ENCODE measurements at places on chromosomes 12 and 14.

GRCh38 chr14:77037938-77038568 lies 9.5 kb upstream of the IRF2BPL start:
- peak; percentile 46 for DNase-seq

GRCh38 chr12:39587225-39587624 lies 32.4 kb downstream of the ABCD2 start:
- DNase-seq, result no peak

GRCh38 chr14:20934148-20934762 lies 21.0 kb upstream of the RNASE2 start:
- DNase-seq, result peak; percentile 42

DNA sequence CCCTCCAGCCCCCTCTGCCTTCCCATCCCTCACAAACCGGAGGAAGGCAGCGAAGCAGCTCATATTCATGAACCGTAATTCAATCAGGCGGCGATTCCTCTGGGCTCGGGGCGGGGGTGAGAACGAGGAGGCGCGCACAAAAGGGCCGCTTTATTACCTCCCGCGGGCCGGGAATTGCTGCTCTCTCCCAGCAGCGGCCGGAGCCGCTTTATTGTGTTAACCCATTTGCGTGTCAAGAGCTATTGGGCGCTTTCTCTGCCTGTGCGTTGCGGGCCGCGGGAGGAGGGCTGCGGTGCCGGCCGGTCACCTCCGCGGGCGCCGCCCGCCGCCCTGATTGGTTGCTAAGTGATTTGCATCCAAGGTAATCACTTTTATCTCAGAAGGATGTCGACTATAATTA lies 4.8 kb downstream of the FAM222A start:
- no peak for DNase-seq

- DNase-seq, result no peak
These were observed 96.5 kb downstream of the BCL11B start for GRCh38 chr14:99175331-99176155.

DNA sequence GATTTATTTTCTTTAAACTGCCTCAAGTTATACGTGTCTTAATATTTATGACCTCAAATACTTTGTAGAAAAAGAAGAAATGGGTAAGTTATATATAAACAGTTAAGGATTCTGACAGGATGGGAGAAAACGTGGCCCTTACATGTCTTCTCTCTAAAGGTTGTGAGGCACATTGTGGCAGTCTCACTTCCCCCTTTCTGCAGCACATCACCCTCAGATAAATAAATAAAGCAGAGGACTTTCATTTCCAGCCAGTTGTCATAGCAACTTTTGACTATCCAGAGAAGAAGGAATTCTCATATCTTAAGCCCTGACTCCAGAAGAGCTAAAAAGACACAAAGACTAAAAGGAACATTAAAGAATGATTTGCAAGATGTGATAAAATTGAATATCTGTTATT lies 28.8 kb upstream of the CEP83 start:
- DNase-seq, result no peak

DNA sequence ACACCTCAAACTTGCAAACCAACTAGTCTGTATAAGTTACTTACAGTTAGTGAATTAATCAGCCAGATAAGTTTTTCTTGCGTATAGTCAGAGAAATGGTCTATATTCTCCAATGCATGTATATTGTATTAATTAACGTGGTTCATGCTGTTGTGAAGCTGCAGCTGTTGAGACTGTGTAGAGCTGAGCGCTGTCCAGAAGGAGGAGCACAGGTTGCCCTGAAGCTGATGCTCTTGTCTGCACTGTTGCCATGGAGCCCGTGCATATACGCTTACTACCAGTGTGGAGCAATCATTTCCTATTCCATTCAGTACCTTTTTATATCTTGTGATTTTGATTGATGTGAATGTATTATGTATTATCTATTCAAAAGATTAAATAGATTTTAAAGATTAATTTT lies 74.3 kb upstream of the ARID2 start:
- peak; percentile 26 for DNase-seq

- DNase-seq, result peak; percentile 28
These were observed 41.3 kb upstream of the BCL7A start for GRCh38 chr12:121980191-121980891.

- DNase-seq, result peak; percentile 57
These were observed 790 bp downstream of the BTG1 start for GRCh38 chr12:92144631-92145480.

DNA sequence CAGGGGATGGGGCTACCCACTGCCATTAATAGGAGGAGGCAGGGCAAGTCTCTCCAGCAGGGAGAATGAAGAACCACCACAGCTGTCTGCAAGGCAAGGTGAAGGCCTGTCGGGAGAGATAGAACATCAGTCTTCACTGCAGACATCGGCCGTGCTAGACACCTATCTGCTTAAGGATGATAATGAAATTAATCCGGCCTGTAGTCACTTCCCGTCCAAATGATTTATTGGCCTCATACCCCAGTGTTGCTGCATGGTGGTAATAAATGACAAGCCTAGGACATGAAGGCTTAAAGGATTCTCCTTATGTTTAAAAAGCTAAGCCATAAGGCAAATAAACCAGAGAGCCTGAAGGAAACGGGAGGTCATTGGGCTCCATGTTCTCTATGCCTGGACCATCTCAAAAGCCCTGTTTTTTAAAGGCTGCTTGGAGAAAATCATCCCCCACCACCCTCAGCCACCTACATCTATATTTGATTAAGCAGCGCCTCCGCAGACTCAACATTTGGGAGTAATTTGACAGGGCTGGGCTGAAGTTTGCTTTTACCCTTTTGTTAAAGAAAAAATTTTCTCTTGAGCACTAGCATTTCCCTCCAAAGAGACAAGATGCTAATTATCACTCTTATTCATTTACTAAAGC lies 137.7 kb downstream of the PLXNC1 start:
- DNase-seq, result no peak

GRCh38 chr14:74425525-74426201 lies 347 bp downstream of the SYNDIG1L start:
- DNase-seq, result peak; percentile 33

DNA sequence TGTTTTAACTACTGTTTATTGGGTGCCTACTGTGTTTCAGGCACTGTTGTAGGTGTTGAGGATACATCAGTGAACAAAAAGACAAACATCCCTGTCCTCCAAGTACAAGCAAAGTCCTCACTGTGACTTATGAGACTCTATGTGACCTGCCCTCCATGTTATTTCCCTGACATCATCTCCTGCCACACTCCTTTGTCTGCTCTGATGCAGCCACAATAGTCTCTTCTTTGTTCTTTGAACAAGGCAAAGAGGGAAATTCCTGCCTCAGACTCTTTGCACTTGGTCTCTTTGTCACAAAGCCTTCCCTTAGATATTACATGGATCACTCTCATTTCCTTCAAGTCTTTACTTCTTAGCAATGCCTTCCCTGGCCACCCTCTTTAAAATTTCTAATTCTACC lies 240.1 kb upstream of the SRRM4 start:
- no peak for DNase-seq

DNA sequence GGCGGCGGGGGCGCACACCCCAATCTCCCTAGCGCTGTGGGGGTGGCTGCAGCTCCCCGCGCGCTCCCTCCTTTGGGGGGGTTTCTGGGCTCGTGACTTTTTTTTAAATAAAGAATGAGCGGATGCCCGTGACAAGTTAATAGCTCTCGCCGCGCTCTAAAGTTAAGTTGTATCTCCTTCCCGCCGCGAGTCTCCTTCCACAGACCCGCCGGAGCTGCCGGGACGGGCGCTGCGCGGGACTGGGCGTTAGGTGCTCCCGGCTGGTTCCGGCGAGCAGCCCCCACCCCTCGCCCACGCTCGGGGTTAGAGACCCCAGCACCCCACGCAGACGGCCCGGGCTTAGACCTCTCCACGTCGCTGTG lies 82.6 kb upstream of the HMGA2 start:
- DNase-seq, result no peak

DNA sequence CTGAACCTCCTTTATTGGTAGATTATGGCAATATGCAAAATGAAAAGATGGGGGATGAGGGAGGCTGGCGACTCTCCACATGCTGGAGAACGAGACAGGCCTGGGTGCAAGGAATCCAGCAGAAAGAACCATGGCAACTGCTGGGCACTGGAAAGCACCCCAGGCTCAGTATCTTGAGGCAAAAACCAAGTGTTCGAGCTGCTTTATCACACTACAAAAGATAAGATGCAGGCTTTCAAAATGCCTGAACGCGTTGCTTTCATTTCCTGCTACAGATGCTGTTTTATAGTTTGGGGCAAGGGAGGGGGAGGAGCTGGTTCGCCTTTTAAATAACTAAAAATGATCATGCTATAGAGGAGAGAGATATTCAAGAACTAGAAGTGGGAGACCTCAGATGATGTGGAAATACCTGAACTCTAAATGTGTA lies 38.9 kb downstream of the NIN start:
- no peak for DNase-seq

DNA sequence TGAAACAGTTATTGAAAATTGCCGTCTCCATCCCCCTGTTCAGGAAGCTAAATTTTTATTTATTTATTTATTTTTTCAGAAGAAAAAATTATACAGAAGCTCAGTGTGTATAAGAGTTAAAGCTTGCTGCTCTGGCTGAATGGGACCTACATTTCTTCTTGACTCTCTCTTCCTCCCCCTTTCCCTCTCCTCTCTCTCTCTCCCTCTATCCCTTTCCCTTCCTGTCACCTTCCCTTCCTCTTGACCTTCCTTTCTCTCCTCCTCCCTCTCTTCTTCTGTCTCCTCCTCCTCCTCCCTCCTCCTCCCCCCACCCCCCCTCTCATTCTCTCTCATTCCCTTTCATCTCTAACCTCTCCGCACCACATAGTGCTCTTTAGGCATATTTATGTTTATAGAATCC lies 39.1 kb downstream of the APAF1 start:
- DNase-seq, result no peak

- no peak for DNase-seq
These were observed 110.0 kb downstream of the EPS8 start for GRCh38 chr12:15679151-15679550.

DNA sequence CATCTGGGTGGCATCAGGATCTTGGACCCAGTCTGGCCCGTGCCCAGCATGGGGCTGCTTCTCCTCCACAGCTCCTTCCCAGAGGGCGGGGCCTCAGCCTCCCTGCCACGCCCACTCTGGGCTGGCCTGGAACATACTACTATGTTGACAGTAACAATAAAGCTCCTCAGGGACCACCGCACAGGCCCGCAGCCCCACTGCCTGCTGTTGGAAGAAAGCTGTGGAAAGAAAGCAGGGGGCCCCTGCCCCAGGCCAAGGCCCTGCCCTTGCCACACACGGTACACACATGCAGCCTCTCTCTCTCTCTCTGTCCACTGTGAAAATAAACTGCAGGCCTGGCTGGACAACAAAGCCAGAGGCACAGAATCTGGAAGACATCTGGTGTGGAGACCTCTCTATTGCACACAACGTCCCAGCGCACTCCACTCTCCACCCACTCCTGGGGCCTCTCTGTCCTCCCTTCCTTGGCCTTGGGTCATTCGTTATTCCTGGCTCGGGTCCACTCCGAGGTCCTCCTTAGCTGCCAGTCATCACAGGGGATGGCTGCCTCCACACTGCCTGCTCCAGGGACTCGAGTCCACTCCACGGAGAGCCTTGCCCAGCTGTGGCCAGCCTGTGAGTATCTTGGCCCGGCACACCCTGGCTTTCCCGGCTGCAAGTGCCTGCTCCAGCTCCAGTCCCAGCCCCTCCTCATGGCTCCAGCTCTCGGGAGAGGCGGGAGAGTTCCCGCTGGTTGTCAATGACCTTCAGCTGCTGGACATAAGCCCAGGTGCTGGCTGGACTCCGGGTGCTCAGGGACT lies 11.8 kb upstream of the ENDOU start:
- DNase-seq, result no peak

GRCh38 chr12:57623385-57623784 lies 9.6 kb downstream of the B4GALNT1 start:
- DNase-seq, result no peak

- no peak for DNase-seq
These were observed 2.6 kb downstream of the PDE6H start for GRCh38 chr12:14975457-14975856.

DNA sequence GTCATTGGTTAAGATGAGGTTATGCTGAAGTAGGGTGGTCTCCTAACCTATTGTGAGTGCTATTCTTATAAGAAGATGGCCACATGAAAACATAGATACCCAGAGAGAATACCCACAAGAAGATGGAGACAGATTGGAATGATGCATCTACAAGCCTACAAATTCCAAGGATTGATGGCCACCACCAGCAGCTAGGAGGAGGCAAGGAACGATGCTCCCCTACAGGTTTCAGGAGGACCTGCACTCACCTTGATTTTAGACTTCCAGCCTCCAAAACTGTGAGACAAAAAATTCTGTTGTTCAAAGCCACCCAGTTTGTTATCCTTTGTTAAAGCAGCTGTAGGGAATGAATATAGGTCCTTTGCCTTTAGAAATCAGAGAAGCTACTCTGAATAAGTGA lies 227.4 kb downstream of the NEDD1 start:
- DNase-seq, result no peak

DNA sequence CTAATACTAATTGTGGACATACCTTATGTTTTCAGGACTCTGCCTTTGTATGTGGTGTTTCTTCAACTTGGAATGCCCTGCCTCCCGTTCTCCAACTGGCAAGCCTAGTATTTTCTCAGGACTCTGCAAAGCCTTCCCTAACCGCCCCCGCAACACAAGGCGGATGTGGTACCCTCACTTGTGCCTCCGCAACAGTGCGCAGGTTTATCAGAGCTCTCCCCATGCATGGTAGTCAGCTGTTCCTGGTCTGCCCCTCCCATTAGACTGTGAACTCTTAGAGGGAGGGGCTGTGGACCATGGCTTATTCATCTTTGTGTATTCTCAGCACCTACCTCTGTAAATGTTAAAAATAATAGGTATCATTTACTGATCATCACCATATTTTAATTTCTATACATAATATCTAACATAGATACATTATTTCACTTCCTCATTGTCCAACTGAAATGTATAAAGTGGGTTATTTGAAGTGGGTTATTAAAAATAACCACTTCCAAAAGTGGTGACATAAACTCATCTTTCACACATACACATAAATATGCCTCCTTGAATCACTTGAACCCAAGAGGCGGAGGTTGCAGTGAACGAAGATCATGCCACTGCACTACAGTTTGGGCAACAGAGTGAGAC lies 9.0 kb downstream of the LPAR5 start:
- DNase-seq, result no peak

DNA sequence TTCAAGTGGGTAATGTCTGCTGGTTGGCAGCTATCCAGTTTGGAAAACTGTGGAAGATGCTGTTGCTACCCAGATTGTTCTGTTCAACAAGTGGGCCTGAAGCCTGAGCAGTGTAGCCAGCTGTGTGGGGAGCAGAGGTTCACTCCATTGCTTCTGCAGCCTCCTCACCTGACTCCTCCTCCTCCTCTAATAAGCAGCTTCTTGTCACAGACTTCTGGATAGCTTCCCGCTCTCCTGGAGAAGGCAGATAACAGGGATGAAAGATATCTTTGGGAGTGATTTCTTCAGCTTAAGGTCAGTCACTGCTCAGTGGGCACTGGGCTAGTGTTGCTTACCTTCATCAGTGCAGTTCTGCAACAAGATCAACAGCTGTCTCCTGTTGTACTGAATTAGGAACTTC lies 2.0 kb downstream of the POP5 start:
- no peak for DNase-seq

GRCh38 chr14:91302391-91302790 lies 57.9 kb upstream of the GPR68 start:
- DNase-seq, result peak; percentile 43
